ENCODE measurements at places on chromosomes 3 and 15.
A peak's percentile ranks its signal among the peaks of the same experiment; 100 is the strongest.

GRCh38 chr3:146416366-146416765, 53.0 kb downstream of the PLSCR2 start:
- no peak overlapping the region for H3K27ac ChIP-seq
- no peaks in the 10 kb centered on the region for H3K36me3 ChIP-seq
- DNase-seq, result no peak
- H3K4me1 ChIP-seq, result peaks cover under 1% of the 10 kb centered on the region

DNA sequence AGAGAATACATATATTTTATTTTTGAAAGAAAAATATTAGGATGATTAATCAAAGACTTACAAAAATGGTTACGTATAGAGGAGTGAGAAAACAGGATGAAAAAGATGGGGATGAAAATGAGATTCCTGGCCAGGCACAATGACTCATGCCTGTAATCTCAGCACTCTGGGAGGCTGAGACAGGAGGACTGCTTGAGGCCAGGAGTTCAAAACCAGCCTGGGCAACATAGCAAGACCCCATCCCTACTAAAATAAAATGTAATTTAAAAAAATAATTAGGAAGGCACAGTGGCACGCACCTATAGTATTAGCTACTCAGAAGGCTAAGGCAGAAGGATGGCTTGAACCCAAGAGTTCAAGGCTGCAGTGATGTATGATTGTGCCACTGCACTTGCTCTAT, 11.9 kb downstream of the MYO9A start:
- H3K27ac ChIP-seq, result no peak overlapping the region
- no peaks in the 10 kb centered on the region for H3K4me1 ChIP-seq
- H3K4me3 ChIP-seq, result no peak overlapping the region
- no peaks in the 10 kb centered on the region for H3K36me3 ChIP-seq
- H3K27me3 ChIP-seq, result no peaks in the 10 kb centered on the region
- DNase-seq, result no peak

- H3K27me3 ChIP-seq, result no peaks in the 10 kb centered on the region
- no peak for DNase-seq
- peak overlapping the region; percentile 82 for H3K27ac ChIP-seq
- H3K4me3 ChIP-seq, result no peak overlapping the region
- no peaks in the 10 kb centered on the region for H3K36me3 ChIP-seq
Observed at GRCh38 chr3:149450281-149450680, 24.2 kb upstream of the TM4SF4 start.

DNA sequence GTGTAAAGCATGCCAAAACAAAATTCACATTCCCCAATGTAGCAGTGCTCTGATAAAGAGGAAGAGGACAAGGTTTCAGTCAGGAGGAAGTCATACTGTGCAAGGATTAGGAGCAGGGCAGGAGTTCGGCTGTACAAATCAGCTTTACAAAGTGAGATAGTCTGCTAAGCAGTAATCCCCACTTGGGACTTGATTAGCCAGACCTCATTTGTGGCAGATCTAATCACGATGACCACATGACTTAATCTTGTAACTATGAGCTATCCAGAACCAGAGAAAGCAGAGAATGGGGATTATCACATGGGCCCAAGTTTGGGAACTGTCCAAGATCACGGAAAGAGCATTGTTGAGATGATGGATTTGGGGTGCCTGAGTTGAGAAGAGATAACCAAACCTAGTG, 7.8 kb downstream of the DCBLD2 start:
- H3K27me3 ChIP-seq, result no peaks in the 10 kb centered on the region
- H3K36me3 ChIP-seq, result peaks cover 38% of the 10 kb centered on the region
- H3K4me3 ChIP-seq, result peak overlapping the region; percentile 95
- H3K4me1 ChIP-seq, result peaks cover 68% of the 10 kb centered on the region
- DNase-seq, result peak; percentile 77

DNA sequence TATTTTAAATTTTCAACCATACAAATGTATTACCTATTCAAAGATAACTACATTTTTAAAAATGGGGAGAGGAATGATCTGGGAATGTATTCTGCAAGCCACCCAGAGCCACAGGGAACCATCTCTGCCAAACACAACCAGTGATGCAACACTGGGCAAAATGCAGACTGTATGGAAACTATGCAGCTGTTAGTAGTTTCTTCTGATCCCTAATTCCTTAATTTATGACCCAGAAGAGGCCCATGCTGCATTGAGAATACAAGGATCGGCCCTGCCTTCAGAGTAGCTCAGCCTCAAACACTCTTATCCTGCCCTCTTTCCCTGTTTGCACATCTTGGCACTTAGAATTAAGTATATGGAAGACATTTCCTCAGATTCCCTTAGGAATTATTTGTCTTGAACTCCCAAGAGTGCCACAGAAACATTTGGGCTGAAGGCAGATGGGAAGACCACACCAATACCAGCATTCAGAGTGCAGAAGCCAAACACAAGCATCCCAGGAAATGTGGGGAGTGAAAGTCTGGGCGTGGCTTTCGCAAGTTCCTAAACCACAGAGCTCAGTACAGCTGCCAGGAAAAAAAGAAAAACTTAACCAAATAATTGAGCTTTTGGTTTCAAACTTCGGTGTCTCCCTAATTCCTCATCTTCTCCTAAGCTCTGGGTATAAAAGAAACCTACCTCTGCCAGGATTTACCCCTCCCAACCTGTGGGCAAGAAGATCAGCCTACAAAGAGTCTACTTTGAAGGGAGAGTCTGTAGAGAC, 5.3 kb downstream of the SNUPN start:
- no peak overlapping the region for H3K4me3 ChIP-seq
- peaks cover 23% of the 10 kb centered on the region for H3K36me3 ChIP-seq
- H3K27me3 ChIP-seq, result no peaks in the 10 kb centered on the region
- peak overlapping the region; percentile 79 for H3K27ac ChIP-seq
- peak; percentile 71 for DNase-seq

- no peaks in the 10 kb centered on the region for H3K36me3 ChIP-seq
- no peak overlapping the region for H3K27ac ChIP-seq
- no peak for DNase-seq
- no peaks in the 10 kb centered on the region for H3K4me1 ChIP-seq
Observed at GRCh38 chr3:153080778-153081240, 81.2 kb upstream of the RAP2B start.

DNA sequence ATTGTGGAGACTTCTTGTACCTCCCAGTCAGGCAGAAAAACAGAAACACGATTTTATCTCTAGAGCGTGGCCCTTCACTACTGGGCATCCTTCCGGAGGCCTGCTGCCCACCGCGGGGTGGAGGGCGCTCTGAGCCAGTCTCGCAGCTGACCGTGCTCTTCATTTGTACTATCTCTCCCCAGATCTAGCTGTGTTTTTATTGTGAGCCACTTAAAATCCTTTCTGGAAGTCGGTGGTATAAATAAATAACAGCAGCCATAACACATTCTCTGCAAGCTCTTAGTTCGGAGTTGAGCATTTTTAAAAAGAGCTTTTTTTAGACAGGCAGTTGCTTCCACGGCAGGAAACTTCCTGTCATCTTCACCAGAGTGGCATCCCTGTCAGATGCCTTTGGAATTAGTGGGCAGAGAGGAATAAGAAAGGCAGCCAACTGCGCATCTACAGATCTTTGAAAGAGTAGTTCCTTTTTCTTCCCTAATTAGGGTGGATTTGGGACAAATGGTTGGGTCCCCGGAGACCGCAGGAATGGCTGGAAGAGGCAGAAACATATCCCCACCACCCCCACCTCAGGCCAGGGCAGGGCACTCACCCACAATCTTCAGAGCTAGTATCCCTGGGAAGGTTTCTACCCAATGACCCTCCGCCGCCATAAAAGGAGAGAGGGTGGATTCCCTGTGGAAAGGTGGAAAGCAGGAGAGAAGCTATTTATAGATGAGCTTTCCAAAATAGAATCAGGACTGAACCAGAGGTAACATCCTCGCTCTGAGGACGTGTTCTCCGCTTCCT, 91.1 kb downstream of the TOP2B start:
- H3K27me3 ChIP-seq, result no peaks in the 10 kb centered on the region
- H3K36me3 ChIP-seq, result peaks cover 3% of the 10 kb centered on the region
- peak; percentile 67 for DNase-seq

Data from astrocyte (in vitro differentiated cells and primary cell).